Fibroblast of skin of left biceps (primary cell): ENCODE measurements at places on chromosomes 16 and 17.
A peak's percentile ranks its signal among the peaks of the same experiment; 100 is the strongest.

DNA sequence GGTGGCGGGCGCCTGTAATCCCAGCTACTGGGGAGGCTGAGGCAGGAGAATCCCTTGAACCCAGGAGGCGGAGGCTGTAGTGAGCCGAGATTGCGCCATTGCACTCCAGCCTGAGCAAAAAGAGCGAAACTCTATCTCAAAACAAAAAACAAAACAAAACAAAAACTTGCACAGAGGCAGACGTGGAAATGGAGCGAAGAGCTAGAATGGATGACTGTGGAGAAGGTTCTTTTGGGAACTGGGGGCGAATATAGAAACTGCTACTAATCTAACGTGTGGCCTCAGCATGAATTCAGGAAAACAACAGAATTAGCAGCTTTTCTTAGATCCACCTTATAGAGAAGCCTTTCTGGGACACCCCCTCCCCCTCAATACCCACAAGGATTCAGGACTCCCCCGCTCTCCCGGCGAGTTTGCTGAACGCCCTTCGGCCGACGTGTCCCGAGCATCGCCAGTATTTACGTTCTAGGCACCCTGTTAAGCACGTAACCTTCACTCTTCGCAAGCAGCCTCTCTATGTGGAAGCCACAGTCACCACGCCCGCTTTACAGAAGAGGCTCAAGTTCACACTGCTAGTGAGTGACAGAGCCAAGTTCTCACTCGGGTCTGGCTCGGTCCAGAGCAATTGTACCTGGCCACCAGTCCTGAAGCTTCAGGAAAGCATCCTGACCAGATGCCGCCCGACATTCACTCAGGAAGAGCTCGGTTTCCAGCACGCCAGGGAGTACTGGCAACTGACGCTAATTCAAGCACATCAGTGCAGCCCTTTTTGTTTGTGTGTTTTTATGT is 13.3 kb upstream of the ABR start:
- no peak for DNase-seq

- no peak for DNase-seq
Observed at GRCh38 chr17:62963296-62963695, 2.7 kb upstream of the TANC2 start.

DNA sequence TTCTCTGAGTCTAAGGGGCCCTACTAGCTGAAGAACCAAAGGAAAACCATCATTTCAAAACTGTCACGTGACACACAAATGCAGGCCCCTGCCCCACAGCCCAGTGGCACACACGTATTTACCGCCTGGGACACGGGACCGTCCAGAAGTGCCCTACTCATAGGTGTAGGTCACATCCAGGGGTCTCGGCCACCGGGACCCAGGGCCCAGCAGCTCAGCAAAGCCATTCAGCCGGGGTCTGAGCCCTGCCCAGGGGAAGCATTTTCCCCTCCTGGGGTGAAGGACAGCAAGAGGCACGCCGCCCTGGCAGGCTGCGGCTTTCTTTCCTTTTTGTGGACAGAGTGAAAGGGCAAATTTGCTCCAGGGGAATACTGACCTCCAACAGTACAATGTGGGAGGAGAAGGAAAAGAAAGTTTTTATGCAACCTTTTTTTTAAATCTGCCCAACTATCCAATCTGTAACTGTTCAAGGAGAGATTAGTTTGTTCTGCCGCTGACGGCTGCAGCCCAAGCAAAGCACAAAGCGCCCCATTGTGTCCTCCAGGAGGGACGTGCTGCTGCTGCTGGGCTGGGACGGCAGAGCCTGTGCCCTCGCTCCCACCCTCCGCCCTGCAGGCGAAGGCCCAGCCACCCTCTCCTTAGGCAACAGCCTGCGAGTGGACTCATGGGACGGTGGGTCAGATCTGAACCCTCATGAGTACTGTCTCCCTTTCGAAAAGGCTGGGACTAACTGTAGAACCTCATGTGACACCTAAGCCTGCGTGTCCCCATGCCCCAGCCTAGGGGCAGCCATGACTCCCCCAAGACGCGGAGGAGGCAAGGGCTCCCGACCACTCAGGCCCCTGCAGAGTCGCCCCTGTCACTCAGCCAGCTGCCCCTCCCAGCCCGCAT is 21.3 kb downstream of the SLC7A5 start:
- no peak for DNase-seq

DNA sequence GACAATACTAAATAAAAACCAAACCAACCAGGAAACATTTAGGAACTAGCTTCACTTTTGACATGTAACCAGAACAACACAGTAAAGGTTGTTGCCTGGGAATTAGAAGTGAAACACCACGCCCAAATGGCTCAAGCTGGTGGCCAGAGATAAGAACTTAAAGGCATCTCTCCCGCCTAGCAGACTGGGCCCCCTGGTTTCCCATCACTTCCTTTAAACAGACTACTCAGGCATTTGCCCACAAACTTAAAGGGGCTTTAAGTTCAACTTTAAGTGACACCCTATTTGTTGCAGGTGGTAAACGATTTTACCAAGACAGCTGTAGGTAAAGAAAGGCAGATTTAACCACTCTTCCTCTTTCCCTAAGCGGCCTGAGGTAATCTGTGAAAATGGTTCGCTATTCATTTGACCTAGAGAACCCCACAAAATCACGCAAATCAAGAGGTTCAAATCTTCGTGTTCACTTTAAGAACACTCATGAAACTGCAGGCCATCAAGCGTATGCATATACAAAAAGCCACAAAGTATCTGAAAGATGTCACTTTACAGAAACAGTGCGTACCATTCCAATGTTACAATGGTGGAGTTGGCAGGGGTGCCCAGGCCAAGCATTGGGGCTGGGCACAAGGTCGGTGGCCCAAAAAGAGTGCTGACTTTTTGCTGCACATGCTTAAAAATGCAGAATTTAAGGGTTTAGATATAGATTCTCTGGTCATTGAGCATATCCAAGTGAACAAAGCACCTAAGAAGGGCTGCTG is 40.8 kb upstream of the BPTF start:
- DNase-seq = no peak

GRCh38 chr17:62703261-62703775 is 75.8 kb downstream of the MRC2 start:
- no peak for DNase-seq

GRCh38 chr17:14760719-14761411 is 460.0 kb downstream of the HS3ST3B1 start:
- no peak for DNase-seq

- no peak for DNase-seq
Observed at GRCh38 chr16:13926891-13927290, 6.9 kb downstream of the ERCC4 start.

DNA sequence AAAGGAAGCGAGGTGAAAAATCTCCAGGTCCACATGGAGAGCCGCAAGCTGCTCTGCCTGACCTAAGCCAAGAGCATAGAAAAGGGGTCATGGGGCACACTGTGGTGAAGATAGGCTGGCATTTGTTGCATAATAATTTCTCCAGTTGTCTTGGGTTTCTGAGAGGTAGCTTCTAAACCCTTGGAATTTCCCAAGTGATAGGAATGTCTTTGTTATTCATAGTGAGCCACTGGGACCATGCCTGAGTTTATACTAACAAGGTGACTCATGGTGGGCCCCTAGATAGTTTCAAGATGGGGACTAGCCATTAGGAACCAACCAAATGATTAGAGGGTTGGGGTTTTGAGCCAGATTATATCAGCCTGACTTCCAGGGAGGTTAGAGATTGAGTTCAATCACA is 25.6 kb downstream of the SOST start:
- peak; percentile 77 for DNase-seq

- no peak for DNase-seq
Observed at GRCh38 chr16:55398762-55399161, 74.8 kb downstream of the IRX6 start.

DNA sequence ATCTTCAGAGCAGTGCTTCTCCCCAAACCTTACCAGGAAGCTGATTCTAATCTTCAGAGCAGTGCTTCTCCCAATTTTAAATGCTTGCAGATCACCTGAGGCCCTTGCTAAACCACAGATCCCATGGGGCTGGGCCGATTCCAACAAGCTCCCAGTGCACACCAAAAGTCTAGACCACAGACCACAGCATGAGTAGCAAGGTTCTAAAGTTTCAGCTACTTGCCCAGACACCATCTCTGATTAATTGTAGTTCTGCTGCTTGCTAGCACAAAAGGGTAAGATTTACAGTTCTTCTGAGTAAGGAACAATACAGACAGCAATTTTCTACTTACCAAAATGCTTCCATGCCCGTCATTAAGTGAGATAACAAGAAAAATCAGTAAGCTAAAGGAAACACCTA is 12.2 kb downstream of the CLEC3A start:
- no peak for DNase-seq

DNA sequence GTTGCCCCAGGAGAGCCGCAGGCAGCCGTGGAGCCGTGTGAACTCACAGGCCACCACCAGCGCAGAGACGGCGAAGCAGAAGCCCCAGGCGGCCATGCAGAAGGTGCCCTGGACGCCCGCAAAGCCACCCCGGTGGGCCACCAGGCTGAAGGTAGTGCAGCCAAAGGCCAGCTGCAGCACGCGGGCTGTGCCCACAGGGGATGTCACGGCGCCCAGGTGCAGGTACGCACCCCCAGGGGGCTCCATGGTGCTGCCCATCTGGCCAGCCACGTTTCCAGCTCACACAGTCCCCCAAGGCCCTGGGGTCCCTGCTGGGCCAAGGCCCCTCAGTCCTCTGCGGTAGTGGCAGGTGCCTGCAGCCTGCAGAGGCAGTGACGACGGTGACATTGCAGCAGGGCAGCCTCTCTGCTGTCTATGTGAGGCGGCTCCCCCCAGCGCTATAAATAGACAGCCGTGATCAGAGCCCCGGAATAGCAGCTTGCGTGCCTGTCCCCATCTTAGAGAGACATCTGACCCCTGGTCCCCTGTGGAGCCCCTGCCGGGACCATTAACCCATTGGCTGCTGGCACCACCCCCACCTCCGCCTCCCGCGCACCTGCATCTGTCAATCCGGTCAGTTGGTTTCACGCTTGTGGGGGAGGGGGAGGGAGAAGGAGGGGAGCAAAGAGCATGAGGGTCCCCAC is 4.5 kb upstream of the PYCR1 start:
- DNase-seq = no peak

DNA sequence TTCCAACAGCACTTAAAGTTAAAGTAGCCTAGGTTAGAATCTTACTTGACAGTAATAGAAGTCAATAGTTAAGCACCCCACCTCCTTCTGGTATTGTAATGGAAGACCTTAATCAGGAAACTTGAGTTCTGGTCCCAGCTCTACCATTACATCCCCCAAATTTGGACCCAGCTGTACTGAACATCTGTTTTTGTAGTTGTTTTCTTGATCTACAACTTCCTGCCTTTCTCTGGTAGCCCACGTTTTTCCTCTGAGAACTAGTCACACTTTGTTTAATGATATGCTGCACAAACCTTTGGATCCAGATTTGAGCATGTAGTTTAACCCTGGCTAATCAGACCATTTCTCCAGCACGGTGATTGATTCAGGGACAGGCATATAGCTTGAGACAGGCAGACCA is 505.0 kb downstream of the HS3ST4 start:
- no peak for DNase-seq

- DNase-seq = no peak
Observed at GRCh38 chr17:32302860-32303649, 37.4 kb downstream of the RHBDL3 start.

- no peak for DNase-seq
Observed at GRCh38 chr17:30300818-30301217, 9.1 kb upstream of the BLMH start.

DNA sequence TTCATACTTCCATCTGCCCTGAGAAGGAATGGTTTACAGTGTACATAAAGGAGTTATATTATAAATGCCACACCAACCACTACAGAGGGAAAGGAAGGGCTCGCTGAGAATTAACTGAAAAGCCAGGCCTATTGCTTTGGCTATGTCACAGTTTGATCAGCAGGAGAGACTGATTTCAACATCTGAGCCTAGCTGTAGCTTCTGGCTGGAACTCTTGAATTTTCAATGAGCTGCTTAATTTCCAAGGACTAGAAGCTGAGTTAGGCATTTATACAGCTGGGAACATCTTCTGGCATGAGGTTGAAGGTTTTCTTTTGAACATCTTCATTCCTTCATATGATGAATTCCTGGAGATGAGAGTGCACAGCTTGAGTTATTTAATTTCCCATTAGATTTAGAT is 47.6 kb upstream of the GNAO1 start:
- no peak for DNase-seq

DNA sequence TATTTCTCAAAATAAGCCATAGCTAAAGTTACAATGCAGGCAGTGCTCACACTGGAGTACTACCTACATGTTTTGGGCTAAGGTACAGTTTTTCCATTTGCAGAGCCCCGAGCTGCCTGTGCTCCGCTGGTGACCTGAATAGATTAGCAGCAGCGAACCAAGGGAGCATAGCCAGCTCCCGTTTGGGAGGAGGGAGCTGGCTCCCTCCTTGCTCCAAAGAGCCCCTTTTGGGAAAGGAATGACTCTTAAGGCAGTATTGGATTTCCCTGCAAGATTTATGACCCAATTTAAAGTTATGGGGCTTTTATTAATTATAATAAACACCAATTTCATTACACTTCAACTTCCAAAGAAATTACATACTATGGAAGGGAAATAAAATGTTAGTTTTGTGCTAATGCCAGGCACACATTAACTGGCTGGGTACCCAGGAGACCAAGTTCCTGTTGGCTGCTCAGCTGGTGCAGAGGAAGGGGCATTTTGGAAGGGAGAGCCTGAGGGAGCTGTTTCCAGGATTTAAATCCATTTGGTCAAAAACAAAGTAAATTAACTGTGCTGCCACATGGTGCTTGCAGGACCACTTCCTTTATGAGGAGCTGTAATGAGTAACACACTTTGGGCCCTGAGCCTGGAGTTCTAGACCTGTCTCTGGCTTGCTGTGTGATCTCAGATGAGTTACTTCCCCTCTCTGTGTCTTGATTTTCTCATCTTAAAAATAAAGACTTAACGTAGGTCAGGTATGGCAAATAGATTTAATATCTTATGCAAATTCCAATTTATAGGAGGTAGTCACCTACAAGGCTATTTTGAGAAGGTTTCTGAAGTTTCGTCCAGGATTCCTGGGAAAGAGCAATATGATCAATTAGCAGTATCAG is 362.1 kb upstream of the CCL2 start:
- no peak for DNase-seq

GRCh38 chr16:9097266-9098219 is 6.1 kb downstream of the HAPSTR1 start:
- DNase-seq = no peak

DNA sequence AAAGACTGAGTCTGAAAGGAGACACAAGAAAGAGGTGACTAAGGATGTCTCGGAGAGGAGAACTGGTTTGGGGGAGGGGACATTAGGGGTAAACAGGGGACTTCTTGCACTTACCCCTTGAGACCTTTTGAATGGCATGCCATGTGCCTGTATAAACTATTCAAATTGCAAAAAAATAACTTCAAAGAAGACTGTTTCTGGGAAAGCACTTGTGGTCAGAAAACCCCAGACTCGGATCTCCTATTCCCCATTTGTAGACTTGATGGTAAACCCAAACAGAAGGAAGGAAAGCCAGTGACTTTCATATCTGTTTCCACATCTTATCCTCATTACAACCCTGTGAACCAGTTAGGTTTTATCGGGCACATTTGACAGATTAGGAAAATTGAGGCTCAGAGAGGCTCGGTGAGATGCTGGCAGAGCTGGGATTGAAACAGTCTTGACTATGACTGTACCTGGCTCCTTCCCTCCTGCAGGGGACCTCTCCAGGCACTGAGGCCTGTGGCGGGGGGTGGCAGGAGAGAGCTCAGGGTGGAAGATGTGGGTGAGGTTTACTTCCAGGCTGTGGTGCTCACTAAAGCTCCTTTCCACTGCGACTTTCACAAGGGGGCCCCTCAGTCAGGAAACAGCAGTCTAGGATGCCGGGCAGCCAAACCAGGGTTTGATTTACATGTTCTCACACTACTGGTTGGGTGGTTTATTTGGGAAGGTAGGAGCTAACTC is 30.5 kb upstream of the PLCG2 start:
- no peak for DNase-seq
